ENCODE measurements at places on chromosomes 3 and 15. TPM values are rescaled to one million over a fixed set of nuclear protein-coding genes. Genes with fewer than 3 reads are reported as not detected.

Gene GRAMD1C
- 3.0 TPM for total RNA-seq

Gene CCDC13
- 0.17 TPM for total RNA-seq

DNA sequence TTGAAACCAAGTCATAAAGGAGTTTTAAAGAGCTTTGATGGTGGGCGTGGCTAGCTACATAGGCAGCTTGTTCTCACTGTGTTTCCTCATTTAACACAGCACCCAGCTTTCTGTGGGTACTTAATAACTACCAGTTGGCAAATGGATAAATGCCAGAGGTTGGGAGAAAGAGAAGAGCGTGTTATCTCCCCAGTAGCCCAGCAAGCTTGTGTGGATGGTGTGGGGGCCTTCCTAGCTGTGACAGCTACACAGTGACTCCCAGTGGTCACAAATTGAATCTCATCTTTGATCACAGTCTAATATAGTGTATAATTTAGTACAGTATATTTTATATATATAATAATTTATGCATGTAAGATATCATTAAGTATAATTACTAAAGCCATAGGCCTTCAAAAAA, 984.1 kb downstream of the EPHA3 start:
- DNase-seq = no peak

Gene SPTBN5
- 0.35 TPM for total RNA-seq

Gene ANKUB1
- not detected for total RNA-seq
